ENCODE measurements at places on chromosomes 11 and 22.
A peak's percentile ranks its signal among the peaks of the same experiment; 100 is the strongest.

DNA sequence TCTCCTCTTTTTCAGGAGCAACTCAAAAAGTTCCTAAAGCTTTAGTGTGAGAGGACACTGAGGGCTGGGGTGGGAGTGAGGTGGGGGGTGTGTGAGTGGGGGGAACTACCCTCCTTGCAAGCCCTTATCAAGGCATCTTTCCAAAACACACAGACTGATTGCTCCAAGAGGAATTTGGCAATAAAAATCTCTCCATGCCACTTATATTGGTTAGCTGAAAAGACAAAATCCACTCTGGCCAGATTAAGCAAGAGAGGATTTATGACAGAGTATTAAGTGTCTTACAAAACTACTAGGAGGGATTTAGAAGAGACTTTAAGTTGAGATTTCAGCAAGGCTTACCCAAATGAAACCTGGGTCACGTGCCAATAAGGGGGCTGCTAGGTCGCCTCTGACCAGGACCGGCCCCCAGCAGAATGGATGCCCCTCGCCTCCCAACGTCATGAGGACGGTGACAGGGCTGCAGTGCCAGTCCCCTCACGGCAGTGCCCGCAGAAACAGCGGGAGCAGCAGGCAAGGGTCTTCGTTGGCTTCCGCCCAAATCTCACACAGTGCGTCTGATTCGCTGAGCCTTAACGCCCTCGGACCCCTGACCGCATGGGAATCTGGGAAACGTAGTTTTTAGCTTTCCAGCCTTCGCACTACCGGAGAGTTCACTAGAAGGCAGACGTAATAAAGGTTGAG, 22.1 kb upstream of the CTR9 start:
- DNase-seq: no peak

GRCh38 chr11:126188332-126189108, 22.9 kb downstream of the RPUSD4 start:
- DNase-seq: no peak

GRCh38 chr11:120906766-120907165, 117.1 kb upstream of the TBCEL start:
- no peak for DNase-seq

DNA sequence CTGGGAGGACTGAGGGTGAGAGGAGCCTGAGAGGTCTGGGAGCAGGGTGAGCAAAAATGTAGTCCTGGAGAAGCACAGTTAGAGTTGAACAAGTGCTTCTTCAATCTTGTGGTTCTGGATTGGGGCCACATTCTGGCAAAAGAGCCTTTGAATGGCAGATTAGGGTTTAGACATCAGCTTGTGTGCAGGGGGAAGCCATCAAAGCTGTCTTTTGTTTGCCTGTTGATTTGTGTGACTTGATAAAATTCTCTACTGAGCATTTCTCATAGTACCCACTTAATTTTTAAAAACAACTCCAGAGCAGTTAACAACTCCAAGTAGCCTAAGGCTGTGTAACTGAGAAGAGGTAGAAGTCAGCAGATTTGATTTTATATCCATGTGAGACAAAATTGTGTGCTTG, 166.2 kb downstream of the FAT3 start:
- DNase-seq: no peak

GRCh38 chr11:132636523-132636922, 895.8 kb downstream of the OPCML start:
- DNase-seq: no peak

DNA sequence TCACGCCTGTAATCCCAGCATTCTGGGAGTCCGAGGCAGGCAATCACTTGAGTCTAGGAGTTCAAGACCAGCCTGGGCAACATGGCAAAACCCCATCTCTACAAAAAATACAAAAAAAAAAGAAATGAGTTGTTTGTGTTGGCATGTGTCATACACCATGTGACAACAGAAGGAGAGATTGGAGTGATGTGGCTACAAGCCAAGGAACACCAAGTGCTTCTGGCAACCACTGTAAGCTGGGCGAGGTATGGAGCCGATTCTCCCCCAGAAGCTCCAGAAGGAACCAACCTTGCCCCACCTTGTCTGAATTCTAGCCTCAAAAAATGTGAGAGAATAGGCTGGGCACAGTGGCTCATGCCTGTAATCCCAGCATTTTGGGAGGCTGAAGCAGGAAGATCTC, 39.1 kb upstream of the SLC35C1 start:
- DNase-seq: no peak

GRCh38 chr22:33575771-33576170, 344.5 kb downstream of the LARGE1 start:
- no peak for DNase-seq

GRCh38 chr22:36902143-36902926, 11.1 kb upstream of the CSF2RB start:
- DNase-seq: no peak

DNA sequence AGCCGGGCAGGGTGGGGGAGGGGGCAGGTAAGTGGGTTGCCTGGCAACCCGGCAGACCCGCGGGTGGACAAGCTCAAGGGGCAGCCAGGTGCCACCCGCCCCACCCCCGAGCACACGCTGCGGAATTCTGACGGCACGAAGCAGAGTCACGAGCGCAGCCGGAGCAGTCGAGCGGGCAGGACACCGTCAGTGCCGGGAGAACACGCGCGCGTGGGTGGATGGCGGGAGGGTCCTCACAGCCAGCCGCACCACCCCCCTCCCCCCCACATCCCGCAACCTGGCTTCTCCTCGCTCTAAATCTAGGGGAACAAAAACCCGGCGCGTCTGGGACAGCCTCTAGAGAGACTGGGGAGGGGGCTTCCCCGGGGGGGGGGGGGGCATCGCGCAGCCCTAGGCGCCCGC, 133.1 kb upstream of the HSD17B12 start:
- no peak for DNase-seq

GRCh38 chr11:30192620-30193019, 38.2 kb upstream of the FSHB start:
- no peak for DNase-seq

- DNase-seq: no peak
Observed at GRCh38 chr11:124640666-124641065, 18.0 kb downstream of the TBRG1 start.

GRCh38 chr11:102843489-102843888, at the start of gene MMP3:
Gene MMP3 (minus strand): TSS chr11:102843609. CDS start chr11:102843546, 63 bp downstream.
- DNase-seq: no peak

- DNase-seq: no peak
Observed at GRCh38 chr11:43575913-43576310, 104.6 kb upstream of the HSD17B12 start.

DNA sequence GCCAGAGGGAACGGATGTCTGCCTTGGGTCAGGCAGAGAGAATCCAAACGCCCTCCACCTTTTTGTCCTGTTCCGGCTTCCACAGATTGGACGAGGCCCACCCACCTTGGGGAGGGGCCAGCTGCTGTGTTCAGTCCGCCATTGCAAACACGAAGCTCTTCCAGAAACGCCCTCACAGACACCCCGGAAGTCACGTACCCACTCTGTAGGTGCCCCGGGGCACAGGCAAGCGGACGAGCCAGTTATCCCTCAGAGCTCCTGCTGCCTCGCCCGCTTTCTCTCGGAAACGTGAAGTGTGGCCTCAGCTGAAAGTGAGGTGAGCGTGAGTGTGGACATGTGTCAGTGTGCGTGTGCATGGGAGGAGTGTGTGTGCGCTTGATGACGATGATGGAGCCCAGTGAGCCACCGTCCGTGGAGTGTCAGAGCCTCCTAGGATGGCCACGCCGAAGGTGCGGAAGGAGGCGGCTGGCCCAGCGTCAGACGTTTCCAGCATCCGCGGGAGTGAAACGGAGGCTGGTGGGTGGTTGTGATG, 869.2 kb downstream of the TBC1D22A start:
- no peak for DNase-seq

DNA sequence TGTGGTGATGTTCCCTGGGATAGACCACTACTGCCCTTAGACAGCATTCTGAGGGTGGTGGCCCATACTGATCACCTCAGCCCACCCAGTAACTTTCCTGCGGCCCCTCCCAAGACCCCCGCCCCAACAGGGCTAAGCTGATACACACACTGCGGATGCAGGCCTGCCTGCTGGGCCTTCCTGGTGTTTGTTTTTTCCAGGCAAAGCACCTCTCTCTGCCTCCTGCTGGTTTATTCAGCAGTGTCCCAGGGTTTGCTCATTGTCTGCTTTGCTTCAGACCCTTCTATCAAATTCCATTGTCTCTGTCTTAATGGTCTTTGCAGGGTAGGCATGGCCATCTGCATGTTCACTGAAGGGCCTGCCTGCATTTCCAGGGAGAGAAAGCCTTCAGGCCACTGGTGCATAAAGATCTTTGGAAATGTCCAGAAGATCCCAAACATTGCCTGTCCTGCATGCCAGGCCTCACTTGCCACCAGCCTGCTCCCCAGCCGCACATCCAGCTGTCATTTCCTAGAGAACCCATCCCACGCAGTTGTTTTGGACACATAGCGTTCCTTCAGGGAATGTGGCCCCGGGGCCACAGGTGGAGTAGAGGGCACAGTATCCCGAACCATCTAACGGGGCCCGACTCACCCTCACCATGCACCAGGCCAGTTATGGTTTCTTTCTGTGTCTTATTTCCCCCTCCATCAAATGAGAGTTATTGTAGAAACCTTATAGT, 50.2 kb downstream of the BCR start:
- no peak for DNase-seq

DNA sequence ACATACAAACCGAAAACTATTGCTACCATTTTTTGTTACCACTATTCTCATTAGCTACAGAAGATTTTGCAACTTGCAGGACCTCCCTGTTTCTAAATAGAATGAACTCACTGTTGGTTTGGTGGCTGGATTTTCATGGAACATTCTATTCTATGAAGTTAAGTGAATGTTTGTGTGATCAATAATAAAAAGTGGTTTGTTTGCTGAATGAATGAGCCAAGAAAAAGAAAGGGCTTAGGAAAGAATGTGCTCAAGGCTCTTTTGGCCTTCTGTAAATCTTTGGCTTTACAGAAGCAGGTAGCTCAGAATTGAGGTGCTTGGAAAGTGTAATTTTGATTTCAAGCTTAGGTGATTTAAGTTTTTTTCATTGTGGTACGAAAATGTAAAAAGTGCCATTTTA, 5.9 kb upstream of the SCGB1D2 start:
- DNase-seq: no peak

DNA sequence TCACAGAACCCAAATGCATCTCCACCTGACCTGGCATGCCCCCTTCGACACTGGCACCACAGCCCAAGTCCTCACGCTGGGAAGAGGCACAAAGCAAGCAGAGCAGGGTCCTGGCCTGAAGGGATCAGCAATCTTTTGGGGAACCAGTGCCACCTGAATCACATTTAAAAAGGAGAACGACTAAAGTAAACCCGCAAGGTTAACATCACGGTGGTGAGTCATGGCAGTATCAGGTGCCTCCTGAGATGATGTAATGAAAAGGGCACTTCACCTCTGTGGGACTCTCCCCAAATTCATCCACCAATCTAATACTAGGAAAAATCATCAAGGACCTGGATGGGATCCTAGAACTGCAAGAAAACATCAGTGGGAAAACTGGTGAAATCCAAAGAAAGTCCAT, 44.9 kb downstream of the PACSIN2 start:
- no peak for DNase-seq

DNA sequence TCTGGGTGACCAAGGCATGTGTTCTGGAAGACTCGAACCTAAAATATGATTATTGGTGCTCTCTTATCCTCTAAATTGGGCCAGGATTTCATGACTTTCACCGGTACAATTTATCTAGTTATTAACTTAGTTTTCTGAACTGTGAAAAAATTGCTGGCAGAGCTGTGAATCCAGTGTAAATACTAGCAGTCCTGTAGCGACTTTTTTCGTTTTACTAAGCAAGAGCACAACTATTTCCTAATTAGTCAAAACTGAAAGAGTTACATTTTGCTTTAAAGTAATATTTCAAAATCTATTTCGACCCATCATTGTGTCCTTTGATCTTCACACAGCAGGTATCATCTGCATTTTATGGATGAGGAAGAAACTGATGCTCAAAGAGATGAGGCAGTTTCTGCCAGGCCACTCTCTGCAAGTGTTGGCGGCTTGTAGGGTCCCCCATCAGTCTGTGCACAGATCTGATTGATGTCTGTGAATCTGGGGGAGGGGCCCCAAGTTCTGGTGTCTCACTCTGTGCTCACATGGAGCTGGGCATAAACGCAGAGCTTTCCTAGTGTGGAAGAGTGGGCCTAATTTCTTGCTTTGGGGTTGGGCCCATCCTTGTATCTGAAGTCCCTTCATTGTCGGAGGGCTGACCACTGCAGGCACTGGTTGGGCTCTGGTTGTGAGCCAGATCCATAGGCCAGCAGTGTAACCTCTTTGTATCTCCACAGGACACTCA, 1.4 kb upstream of the TRMT2A start:
- DNase-seq: no peak

- no peak for DNase-seq
Observed at GRCh38 chr11:8650401-8650990, 32.0 kb downstream of the TRIM66 start.

- no peak for DNase-seq
Observed at GRCh38 chr22:37549704-37550059, 10.6 kb upstream of the CDC42EP1 start.

- DNase-seq: peak; percentile 69
Observed at GRCh38 chr11:304915-305843, 2.4 kb upstream of the IFITM2 start.

- DNase-seq: no peak
Observed at GRCh38 chr11:2664791-2665525, 34.8 kb downstream of the KCNQ1OT1 start.

DNA sequence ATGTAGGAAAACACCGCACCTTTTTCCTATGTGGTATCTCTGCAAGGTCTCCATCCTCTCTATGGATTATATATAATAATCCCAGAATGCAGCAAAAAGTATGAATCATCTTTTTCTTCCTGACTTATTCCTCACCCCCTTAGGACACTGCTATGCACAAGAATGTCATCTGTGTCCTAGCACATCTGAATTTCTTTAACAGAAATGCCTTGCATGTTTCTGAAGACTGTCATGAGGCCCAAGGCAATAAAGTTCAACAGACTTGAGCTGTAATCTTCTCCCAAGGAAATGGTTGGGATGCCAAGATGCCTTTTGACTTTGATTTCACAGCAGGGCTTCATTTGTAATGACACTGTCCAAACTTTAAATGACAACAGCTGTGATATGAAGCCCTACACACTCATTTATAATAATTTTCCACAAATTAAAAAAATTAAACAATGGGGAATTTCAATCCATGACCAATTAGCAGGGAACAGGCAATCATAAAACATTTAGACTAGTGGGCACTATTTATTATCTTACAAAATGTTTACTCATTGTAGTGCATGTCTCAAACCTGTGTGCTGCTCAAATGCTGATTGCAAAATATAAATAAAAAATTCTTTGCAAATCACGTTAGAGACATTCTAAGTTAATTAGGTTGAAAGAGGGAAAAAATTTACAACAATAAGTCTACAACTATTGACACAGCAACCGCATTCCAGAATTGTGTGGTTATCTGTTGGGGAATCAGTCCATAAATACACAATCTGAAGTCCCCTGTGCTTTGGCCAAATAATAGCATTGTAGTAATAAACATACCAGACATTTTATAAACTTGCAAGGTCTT, 242.3 kb downstream of the SWAP70 start:
- DNase-seq: no peak
